ENCODE measurements at places on chromosomes 11 and 22. TPM values are rescaled to one million over a fixed set of nuclear protein-coding genes. Genes with fewer than 3 reads are reported as not detected.
A peak's percentile ranks its signal among the peaks of the same experiment; 100 is the strongest.

GRCh38 chr11:59666969-59667368 lies 1.9 kb downstream of the PATL1 start:
- no peak for DNase-seq

DNA sequence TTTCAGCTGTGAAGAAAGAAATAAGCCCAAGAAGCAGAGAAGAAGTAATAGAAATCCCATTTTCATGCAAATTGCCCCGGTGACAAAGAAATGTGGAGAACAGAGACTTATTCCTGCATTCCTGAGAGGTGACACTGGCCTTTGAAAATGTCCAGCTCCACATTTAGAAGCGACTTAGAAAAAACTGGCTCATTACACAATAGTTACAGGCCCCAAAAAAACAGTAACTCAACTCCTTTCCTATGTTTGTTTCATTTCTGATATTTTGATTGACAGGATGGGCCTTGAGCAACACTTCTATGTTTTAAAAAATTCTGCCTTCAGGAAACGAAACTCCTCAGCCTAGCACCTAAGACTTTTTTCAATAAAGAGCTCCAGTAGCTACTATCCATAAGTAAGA lies 726.9 kb upstream of the TENM4 start:
- DNase-seq, result no peak

DNA sequence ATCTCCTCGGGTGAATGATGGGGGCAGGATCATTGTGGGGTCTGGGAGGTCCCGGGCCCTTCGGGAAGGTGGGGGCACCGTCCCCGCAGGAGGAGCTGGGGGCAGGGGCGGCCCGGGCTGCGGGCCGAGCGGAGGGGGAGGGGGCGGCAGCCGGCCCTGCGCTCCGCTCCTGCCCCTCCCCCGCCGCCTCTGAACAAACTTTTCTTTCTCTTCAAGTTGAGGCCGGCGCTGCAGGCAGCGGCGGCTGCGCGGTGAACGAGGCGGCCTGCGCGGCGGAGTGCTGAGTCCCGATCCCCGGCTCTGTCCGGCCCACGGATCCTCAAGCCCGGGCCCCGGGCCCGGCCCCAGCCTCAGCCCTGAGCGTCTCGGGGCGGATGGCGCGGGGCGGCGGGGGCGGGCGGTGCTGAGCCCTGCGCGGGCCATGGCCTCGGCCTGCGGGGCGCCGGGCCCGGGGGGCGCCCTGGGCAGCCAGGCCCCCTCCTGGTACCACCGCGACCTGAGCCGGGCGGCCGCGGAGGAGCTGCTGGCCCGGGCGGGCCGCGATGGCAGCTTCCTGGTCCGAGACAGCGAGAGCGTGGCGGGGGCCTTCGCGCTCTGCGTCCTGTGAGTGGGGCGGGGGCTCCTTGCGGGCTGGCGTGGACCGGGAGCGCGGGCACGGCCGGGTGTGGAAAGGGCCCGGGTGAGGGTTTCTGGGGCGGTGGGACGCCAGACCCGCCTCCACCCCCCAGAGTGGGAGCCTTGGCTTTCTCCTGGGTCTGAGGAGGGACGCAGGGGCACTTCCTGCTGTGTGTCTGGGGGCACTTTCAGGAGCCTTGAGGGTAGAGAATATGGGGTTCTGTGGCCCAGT lies at the start of gene INPPL1:
Gene INPPL1, plus strand, starts transcription at position 204 of the 847 bp plus-strand sequence. Its CDS starts 218 bp downstream, at position 422.
- DNase-seq, result peak; percentile 44

GRCh38 chr11:102367364-102367763 lies 20.4 kb downstream of the BIRC2 start:
- no peak for DNase-seq

Gene CALCA
- not detected for polyA plus RNA-seq

Gene PGR
- polyA plus RNA-seq, result not detected
